ENCODE measurements at places on chromosomes 5 and 9.

DNA sequence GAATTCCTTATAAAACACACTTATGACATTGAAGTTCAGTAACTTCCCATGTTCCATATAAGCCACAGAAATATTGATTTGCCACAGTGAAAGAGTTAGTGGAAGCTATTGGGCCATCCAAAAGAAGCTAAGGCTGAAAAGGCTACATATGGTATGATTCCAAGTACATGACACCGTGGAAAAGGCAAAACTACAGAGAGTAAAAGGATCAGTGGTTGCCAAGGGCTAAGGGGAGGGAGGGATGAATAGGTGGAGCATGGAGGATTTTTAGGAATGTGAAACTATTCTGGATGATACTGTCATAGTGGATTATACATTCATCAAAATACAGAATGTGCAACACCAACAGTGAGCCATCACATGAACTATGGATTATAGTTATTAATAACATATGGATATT lies 109.7 kb downstream of the F2RL2 start:
- DNase-seq: no peak

- DNase-seq: no peak
Observed at GRCh38 chr9:80632041-80632440, 1057.3 kb downstream of the TLE1 start.

DNA sequence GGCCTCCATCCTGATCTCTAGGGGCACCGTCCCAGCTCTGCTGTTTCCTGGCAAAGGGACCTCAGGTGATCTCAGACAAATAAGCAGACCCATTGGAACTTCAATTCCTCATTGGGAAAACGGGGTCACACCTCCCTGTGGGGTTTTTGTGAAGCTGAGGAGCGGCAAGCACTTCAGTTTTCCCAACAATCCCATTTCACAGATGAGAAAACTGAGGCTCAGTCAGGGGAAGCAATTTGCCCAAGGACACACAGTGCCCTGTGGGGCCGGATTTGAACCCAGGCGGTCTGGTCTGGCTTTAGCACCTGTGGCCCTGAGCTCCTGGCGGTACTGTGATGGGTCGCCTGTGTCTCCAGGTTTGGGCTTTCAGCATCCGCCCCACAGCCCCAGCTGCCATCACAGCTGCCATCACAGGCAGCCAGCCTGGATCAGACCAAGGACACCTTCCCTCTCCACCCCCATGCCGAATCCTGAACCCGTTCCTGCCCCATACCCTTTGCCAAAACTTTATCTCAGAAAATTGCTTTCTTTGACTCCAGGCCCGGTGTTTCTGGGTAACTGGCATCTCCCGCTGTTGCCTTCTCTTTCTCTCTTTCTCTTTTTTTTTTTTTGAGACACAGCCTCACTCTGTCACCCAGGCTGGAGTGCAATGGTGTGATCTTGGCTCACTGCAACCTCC lies 26.4 kb downstream of the NCS1 start:
- no peak for DNase-seq

GRCh38 chr5:93611976-93612854 lies 29.2 kb downstream of the NR2F1 start:
- no peak for DNase-seq

DNA sequence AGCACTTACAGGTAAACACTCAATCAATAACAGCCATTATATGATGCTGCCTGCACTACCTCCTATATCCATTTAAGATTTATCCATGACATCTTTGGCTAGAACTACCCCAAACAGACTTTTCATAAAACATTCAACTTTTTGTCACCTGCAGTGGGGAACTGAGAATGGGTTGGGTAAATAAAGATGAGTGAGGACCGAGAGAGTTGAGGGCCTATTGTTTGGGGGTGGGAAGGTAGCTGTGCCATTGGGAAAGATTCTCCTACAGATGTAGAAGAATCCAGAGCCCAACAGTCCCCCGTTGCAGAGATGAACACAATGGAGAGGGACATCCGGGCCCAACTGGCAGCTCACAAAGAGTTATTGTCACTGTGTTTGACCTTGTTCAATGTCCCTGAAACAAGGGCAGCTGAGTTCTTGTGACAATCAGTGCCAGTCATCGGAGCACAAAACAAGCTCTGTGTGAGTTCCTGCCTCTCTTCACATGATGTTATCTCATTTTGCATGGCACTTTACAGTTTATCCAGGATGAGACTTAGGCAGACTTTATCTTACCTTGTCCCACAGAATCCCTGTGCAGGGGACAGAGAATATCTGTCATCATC lies 11.5 kb upstream of the SLC31A2 start:
- no peak for DNase-seq

GRCh38 chr9:27491154-27491553 lies 32.9 kb upstream of the IFNK start:
- no peak for DNase-seq

GRCh38 chr5:173578947-173579615 lies 37.4 kb downstream of the BOD1 start:
- no peak for DNase-seq

DNA sequence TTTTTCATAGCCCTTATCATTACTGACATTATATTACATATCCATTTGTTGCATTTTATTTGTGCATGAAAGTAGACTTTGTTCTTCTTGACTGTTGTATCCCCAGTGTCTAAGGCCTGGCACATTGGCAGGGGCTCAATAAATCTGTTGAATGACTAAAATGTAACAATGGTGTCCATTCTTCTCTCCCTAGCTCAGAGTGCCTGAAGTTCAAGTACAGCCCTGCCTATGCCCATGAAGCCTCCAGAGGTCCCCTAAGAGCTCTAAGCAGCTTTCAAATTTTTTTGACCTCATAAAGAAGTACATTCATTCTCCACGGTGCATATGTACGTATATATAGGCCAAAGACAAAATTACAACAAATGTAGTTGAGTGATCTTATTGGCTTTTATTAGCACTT lies 4.2 kb upstream of the BSPRY start:
- DNase-seq: no peak

DNA sequence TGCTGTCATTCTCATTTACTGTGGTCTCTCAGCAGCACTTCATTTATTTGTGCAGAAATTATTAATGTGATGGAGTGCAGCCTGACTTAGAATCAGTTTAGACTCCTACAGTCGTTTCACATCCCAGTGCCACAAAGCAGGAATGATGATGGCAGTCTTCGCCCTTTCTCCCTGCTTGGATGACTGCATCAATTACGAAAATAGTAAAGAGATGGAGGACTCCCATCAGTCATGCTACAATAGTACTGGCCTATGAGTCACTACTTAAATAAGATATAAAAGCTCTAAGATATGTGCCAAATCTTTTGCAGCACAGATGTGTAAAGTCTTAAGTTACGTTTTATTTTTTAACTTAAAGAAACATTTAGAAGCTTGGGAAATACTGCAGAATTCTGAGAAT lies 263.9 kb downstream of the CHSY3 start:
- DNase-seq: no peak

GRCh38 chr9:117739624-117740347 lies 35.6 kb downstream of the TLR4 start:
- no peak for DNase-seq

GRCh38 chr9:72984226-72984947 lies 31.5 kb upstream of the ALDH1A1 start:
- DNase-seq: no peak

DNA sequence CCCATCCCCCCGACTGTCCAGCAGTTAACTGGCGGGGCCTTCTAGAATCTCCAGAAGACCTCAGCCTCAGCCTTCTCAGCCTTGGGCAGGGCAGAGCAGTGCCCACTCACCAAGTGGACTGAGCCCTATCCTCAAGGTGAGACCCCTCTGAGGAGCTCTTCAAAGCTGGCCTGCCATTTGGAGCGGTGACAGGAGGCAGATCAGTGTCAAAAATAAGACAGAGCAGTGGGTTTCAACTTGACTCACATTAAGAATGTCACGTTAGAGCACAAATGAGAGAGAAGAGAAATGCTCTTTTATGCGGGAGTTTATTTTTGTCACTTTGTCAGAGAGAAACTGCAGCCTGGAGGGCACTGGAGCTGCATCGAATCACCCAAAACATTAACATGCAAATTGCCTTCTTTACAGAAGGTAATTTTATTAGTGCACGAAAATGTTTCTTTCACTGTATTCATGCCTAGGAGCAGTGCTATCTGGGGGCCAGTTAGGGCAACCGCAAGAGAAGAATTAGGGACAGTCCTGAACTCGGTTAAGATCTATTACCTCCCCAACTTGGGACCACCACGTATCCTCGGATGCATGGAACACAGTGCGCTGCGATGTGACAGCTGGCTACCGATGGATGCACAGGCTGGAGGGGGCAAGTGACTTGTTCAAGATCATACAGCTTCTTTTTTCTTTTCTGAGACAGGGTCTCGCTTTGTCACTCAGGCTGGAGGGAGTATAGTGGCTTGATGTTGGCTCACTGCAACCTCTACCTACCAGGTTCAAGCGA lies 188.5 kb downstream of the DAB2IP start:
- no peak for DNase-seq

- DNase-seq: no peak
Observed at GRCh38 chr9:100579665-100580064, 1.8 kb downstream of the CAVIN4 start.

- DNase-seq: no peak
Observed at GRCh38 chr5:103434057-103434456, 128.5 kb downstream of the NUDT12 start.

GRCh38 chr9:116792271-116792670 lies 105.2 kb downstream of the TRIM32 start:
- no peak for DNase-seq

- DNase-seq: no peak
Observed at GRCh38 chr9:14516656-14517055, 176.6 kb downstream of the ZDHHC21 start.

GRCh38 chr5:171158581-171158980 lies 150.5 kb upstream of the TLX3 start:
- no peak for DNase-seq

DNA sequence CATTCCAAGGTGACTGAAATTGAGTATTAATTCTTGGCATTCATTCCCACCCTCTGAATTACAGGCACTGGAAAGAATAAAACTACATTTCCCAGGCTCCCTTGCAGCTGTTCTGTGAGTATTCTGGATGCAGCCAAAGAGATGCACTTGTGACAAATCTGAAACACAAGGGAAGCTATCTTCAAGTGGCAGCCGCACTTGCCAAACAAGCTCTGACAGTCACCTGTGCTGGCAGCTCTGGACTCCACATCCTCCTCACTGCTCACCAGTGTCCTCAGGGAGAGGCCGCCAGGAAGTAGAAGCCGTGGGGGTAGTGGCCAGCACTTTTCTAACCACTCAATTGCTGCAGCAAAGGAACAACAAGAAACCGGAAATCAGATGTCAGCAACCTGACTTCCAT lies 275.0 kb downstream of the NR2F1-AS1 start:
- no peak for DNase-seq

DNA sequence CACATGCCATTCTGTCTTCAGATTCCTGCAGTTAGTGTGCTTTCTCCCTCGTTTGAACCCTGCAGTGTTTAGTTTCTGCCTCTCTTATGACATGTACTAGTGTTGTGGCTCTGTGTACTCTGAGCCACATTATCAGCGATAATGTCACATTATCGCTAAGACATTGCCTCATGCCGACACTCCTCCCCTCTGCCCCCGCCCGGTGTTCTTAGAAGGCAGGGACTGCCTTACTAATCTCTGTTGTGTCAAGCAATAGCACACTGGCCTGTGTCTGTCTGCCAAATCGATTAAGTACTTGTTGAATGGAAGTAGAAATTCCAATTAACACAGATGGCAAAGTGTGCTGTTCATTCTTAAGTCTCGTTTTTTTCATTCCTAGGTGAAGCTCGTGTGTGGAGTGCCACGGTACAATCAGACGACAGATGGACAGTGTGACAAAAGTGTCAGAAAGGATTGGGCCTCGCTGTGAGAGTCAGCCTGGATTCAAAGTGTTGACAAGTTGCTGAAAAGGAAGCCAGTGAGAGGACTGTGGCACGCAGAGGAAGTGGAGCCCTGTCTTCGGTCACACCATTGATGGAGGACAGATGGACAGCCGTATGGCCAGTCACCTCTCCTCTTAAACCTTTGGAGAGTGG lies 10.5 kb downstream of the PIK3R1 start:
- no peak for DNase-seq

DNA sequence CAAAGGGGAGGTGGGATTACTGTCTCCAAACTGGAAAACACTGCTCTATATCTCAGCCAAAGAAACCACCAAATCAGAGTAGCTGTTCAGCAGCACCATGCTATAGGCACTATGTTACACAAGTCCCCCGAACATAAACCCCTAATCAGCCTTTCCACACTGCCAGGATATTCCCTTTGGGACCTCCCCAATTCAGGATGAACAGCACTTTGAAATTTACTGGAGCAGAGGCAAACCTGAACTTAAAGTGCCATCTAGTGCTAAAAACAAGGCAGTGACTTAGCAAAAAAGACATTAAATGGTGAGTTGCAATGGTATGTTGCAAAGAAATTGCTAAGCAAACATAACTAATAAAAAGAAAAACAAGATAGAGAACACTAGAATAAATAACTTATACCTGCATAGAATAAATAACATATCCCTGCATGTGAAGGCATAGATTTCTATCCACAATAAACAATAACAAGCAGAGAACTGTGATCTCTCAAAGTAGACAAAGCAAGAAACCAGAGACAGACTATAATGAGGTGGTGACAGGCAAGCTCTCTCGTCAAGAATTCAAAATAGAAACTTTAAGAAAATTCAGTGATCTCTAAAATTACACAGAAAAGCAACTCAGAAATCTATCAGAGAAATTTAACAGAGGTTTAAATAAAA lies 584.4 kb upstream of the ACO1 start:
- no peak for DNase-seq

DNA sequence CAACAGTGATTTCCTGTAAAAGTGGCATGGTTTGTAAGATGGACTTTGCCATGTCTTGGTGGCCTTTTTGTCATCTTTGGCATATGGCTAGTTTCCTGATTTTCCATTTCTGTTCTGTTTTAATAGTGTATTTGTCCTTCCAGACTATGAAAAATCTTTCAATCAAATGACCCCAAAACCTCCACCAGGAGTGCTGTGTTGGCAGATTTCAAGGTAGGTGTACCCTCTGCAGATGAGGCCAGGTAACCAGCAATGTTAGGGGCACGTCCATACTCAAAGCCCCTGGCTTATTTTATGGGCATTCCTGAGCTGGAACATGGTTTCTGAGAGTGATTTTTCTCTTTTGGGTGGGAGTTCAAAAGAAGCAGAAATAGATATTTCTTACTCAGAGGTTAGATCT lies 15.2 kb upstream of the MAP1B start:
- no peak for DNase-seq

DNA sequence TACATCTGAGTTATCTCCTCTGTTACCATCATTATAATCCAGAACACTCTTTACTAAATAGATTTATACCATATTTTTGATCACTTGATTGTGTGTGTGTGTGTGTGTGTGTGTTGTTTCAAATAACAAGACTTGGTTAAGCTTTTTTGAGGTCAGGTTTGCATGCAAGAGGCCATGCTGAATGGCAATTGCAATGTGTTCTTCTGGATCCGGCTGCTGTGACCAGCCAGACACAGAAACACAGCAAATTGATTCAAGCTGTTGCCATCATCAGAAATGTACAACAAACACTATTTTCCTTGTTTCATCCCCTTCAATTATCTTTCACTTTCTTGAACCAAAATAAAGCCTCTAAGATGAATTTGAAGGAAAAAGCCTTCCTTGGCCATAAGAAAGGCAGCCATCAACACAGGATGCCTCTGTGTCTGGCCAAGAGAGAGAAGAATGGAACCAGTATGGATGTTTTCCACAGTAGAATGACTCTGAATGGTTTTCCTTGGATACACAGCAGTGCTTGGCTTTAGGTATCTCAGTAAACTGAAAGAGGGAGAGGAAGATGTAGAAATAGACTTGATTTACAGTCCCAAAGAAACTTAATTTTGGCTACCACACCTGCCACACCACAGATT lies 53.9 kb downstream of the DPYSL3 start:
- no peak for DNase-seq
